ENCODE measurements at places on chromosomes 3 and 15.

- DNase-seq: no peak
These were observed 126.7 kb downstream of the LPP start for GRCh38 chr3:188280627-188281026.

DNA sequence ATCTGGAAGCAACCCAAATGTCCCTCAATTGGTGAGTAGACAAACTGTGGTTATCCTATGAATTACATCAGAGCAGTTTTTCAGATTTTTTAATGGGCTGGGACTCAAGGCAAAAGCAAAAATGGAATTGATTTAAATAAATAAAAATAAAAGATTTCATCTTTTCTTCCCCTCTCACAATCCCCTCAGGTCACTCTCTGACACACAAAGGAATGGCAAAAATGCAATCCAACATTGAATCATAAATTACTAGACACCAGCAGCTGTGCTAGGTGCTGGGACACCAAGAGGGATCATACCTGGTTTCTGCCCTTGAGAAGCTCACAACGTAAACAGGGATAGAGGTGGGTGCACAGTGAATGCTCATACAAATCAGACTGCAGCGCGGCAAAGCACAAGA lies 58.8 kb downstream of the CPN2 start:
- DNase-seq: no peak

GRCh38 chr3:2656806-2657777 lies 453.1 kb downstream of the IL5RA start:
- peak; percentile 58 for DNase-seq

DNA sequence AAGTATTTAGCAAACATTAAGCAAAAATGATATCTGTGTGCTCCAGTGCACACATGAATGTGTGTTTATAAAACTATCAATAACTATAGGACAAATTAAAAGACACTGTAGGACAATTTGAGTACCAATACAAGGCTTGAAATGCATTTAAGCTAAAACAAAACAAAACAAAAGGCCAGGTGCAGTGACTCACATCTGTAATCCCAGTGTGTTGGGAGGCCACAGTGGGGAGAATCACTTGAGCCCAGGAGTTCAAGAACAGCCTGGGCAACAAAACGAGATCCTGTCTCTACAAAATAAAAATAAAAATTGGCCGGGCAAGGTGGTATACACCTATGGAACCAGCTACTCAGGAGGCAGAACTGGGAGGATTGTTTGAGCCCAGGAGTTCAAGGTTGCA lies 50.7 kb downstream of the CSNK1G1 start:
- peak; percentile 64 for DNase-seq

DNA sequence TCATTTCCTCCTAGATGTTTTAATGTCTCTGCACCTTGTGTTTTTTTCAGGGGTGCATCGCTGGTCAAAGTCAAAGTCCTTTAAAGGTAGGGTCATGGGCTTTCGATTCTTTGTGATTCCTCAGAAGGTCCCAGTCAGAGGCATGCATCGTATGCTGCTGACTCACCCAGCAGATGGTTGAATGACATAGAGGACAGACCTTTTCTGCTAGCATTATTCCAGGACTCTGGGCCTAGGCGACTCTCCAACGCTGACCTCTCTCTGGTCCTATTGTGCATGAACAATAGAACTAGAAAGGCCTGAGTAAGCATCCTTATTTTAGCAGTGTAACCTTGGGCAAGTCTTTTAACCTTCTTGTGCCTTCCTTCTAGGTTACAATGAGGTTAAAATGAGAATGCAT lies 75.9 kb downstream of the DGKG start:
- DNase-seq: peak; percentile 17

- peak; percentile 26 for DNase-seq
These were observed 82.0 kb upstream of the XXYLT1 start for GRCh38 chr3:195352895-195353488.

DNA sequence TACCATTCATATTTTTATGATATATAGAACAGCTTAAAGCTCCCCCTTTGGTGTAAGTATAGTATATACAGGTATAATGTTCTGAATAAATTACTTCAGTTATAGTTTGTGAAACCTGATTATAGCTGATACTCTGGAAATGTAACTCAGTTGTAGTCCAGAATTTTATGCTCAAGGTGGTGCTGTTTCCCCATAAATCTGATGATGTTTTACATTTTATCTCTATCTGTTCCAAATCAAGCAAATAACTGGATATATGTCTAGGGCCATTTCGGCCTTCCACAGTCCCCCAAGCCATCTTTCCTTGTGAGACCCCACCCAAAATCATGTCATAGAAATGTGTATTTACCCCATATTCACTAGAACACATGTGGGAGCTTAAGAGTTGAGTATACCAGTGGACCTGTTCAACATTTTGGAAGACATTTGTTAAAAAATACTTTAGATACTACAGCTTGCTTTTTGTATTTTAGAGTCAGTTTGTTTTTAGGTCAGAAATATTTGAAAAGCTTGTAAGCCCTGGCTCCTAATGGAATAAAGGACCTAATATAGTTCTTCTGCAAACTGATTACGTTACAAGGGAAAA lies 107.1 kb downstream of the ATG7 start:
- DNase-seq: peak; percentile 21

GRCh38 chr3:179147514-179147872 lies 664 bp upstream of the PIK3CA start:
- DNase-seq: peak; percentile 70

GRCh38 chr15:61032600-61033286 lies 196.4 kb downstream of the RORA start:
- DNase-seq: no peak

GRCh38 chr3:17949101-17949500 lies 206.7 kb upstream of the TBC1D5 start:
- no peak for DNase-seq

DNA sequence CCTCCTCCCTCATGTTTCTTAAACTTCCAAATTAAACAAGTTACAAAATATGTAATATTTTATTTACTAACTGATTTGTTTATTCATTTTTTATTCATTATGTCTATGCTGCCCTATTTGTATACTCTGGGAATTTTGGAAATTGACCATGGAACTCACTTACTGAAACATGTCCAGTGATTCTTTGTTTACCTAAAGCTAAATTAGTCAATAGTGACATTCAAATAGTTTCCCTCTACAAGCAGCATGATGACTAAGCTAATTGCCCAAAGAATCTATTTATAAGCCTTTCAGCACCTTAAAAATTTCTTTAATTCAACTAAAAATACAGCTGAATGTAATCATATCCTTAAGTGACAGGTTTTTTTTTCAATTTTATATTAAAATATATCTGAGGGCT lies 437.7 kb downstream of the SI start:
- peak; percentile 2 for DNase-seq

GRCh38 chr3:17551333-17551732 lies 191.1 kb downstream of the TBC1D5 start:
- DNase-seq: no peak

Measured in DMS53 (cell line).